ENCODE measurements at places on chromosomes 1 and 21.

DNA sequence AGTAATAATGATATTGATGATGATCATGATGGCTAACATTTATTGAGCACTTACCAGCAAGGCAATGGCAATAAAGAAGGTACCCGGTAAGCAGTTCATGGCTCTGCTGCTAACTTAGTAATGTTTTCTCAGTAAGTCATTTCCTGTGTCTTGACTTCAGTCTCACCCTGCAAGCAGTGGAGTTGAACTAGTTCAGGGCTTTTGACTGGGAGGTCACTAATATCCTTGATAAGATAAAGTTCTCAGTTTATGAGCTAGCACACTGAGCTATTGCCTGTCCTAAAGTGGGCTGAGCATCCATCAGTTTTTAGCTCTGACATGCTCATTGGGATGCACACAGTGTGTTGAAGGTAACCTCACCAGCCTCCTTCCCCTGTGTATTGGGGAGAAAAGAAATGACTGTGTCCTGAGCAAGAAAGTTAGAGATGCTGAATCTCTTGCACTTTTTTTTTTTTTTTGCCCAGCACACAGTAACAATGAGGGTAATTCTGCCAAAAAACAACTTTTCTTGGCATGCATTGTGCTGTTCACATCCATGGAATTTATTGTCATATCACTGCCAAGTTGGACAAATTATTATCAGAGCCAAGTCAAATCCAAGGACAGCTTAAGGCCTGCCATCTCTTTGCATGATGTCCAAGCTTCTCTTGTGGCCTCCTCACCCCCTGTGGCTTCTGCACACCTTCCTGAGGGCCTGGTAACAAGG lies 55.5 kb upstream of the GADD45A start:
- DNase-seq, result no peak

GRCh38 chr1:241624935-241625334 lies 15.2 kb downstream of the CHML start:
- no peak for DNase-seq

DNA sequence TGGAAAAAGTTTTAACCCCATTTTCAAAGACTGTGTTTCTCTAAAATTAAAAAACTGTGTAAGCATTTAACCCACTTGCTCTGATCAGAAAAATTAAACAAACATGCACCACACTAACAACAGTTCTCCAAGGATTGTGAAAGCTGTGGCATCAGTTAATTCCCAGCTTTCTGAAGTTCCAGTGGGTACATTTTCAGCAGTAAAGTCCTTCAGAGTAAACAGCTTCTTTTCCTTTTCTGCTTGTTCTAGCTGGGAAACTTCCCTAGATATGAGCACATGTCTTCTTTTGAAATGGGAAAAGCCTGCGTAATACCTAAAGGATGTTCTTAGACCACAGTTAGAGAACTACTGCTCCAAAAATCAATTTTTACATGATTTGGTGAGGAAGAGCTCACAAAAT lies 11.1 kb downstream of the PRRX1 start:
- no peak for DNase-seq

GRCh38 chr1:180519846-180520245 lies 17.5 kb upstream of the ACBD6 start:
- no peak for DNase-seq

- no peak for DNase-seq
These were observed 452.6 kb upstream of the NR5A2 start for GRCh38 chr1:199574950-199575349.

- DNase-seq, result no peak
These were observed 120.1 kb upstream of the NR5A2 start for GRCh38 chr1:199907361-199907760.
